ENCODE measurements at places on chromosomes 12 and 14. TPM values are rescaled to one million over a fixed set of nuclear protein-coding genes. Genes with fewer than 3 reads are reported as not detected.

GDF11 gene
- total RNA-seq, result 6.1 TPM

KRT72 gene
- not detected for total RNA-seq

FOS gene
- total RNA-seq, result 15.1 TPM

C12orf54 gene
- not detected for total RNA-seq

POTEM gene
- not detected for total RNA-seq

TAMALIN gene
- total RNA-seq, result 2.4 TPM

CIDEB gene
- 2.0 TPM for total RNA-seq

All from frontal cortex (tissue), 4 donors.